Epithelial cell of esophagus (primary cell): ENCODE measurements at places on chromosomes 2 and 18.

GRCh38 chr2:44273596-44273995 lies 1.7 kb upstream of the SLC3A1 start:
- no peak for DNase-seq

GRCh38 chr2:222024932-222025880 lies 273.6 kb downstream of the PAX3 start:
- DNase-seq, result peak; percentile 60

GRCh38 chr2:221817052-221817451 lies 244.9 kb upstream of the EPHA4 start:
- DNase-seq, result peak; percentile 58

DNA sequence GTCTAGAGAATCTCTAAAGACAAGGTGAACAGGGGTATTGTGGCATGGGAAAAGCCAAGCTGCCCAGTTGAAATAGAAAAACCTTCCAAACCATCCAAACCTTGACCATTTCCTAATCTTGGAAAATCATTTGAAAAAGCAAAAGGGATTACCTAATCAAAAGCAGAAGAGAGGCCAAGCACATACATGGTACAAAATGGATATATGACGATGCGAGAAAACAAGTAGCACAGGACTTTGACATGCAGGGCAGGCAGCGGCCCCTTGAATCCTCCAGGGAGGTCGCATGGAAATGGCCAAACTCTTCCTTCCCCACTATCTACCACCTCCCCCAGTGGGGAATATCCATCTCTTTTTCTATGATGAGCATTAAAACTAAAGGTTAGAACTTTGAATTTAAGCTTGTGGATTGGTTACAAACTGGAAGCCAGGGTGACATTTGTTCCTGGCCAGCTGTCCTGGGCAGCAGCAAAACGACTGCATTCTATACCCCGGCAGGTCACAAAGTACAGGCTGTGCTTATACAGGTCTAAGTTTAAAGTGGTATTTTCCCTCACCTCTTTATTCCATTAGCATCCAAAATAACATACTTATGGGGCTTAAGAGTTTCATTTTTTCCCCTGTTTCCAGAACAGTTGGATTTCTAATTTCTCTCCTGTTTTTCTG lies 24.7 kb downstream of the MYOM1 start:
- no peak for DNase-seq

- peak; percentile 27 for DNase-seq
Observed at GRCh38 chr2:10339647-10340592, 37.2 kb downstream of the HPCAL1 start.

DNA sequence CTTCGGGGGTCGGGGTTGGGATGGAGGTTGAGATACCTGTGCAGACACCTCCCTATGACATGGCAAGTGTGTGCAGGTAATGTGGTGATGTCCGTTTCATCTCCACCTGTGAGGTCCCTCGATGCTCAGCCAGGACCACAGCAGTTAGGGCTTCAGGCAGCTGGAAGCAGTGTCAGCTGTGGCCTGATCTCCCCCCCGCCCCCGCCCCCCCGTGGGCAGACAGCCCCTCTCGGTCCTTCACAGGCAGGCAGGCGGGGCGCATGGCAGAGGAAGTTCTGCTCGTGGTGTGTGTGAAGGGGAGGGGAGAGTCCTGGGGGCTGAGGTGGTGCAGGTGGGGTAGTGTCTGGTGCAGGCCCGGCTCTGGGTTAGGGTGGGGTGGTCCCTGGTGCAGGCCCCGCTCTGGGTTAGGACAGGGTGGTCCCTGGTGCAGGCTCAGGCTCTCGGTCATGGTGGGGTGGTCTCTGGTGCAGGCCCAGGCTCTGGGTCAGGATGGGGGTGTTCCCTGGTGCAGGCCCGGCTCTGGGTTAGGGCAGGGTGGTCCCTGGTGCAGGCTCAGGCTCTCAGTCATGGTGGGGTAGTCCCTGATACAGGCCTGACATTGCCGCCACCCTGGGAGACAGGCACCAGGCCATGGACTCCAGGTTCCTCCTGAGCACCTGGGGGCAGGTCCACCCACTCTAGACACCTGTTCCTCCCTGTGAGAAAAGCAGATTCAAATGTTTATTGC lies 94.3 kb downstream of the NFATC1 start:
- DNase-seq, result no peak

- DNase-seq, result peak; percentile 39
Observed at GRCh38 chr2:12556762-12557161, 160.0 kb upstream of the TRIB2 start.

DNA sequence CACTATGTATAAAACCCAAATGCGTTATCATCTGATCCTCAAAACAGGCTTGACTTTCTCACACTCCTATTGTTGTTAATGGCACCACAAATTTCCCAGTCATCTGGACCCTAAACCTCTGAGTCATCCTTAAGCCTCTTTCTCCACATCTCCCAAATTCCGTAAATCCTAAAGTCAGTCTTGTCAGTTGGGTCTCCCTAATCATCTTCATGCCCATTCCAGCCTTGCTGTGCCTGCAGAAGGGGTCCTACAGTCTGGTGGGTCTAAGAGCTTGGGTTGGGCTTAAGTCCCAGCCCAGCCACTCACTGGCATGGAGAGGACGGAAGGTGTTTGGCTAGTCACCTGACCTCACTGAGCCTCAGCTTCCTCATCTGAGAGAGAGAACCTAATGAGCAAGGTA lies 265.1 kb upstream of the SIX3 start:
- DNase-seq, result no peak

DNA sequence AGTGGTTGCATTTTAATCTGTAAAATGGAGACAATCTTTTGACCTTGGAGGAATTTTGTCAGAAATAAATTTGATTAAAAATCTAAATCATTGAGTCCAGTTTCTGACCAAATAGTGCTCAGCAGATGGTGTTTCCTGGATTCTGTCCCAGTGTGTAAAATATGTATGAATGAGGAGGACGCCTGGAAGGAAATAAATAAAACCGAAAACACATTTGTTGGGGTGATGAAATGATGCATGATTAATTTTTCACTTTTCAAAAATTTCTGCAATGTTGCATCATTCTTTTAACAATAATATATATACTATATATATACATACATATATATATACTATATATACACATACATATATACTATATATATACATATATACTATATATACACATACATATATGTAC lies 261.1 kb upstream of the TRIB2 start:
- no peak for DNase-seq

GRCh38 chr2:106356291-106356690 lies 111.9 kb downstream of the RGPD3 start:
- no peak for DNase-seq

DNA sequence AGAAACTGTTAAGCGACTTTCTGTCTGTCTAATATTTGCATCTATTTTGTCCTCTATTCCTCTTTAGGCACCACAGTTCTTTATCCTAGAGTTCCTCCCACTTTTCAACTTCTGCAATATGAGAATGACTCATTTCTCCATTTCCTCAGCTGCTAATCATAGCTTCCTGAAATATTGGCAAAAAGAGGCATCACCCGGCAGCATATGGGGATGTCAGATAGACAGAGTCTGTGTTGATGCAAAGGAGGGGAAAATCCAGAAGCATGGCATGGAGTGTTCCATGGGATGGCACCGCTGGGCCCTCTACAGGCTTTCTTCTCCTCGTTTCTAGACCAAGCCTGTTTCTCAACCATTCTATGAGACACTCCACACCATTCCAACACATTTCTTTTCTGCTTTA lies 93.4 kb downstream of the DOCK10 start:
- DNase-seq, result peak; percentile 59

GRCh38 chr2:214706986-214707385 lies 102.5 kb downstream of the BARD1 start:
- no peak for DNase-seq

- no peak for DNase-seq
Observed at GRCh38 chr2:213286161-213286560, 1.9 kb downstream of the SPAG16 start.

DNA sequence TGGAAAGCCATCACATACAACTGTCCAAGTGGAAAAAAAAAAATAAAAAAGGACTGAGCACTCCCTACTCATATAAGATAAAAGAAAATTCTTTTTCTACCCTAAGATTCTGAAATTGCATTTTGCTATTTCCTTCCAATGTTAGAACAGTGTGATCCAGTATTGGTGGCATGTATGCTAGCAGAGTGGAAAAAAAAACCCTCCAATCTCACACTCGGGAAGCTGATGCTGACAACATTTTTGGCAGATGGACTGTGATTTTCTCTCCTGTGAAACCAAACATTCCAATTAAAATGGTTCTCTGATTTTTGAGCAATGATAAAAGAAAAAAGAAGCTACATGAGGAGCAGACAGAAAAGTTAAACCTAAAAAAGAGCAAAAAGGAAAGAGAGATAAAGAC lies 419.8 kb downstream of the DPP10 start:
- DNase-seq, result no peak

DNA sequence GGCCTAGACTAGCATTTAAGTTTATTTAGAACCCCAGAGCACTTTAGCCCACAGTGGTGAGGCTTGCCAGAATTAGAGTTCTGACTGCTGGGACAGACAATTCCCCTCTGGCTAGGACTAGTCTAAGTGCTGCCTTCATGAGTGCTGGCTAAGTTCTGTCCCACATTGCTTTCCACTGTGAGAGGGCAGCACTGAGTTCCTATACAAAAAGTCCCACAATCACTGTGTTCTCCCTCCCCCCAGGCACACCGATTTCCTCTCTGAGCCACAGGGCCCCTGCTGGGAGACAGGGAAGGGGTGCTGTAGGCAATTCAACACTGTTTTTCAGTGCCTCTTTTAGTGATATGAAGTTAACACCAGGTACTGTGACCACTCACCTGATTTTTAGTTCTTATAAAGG lies 310.9 kb downstream of the DLGAP1 start:
- DNase-seq, result no peak

GRCh38 chr2:154960802-154961583 lies 262.5 kb downstream of the KCNJ3 start:
- no peak for DNase-seq

- DNase-seq, result no peak
Observed at GRCh38 chr18:38459131-38459994, 893.8 kb upstream of the CELF4 start.

DNA sequence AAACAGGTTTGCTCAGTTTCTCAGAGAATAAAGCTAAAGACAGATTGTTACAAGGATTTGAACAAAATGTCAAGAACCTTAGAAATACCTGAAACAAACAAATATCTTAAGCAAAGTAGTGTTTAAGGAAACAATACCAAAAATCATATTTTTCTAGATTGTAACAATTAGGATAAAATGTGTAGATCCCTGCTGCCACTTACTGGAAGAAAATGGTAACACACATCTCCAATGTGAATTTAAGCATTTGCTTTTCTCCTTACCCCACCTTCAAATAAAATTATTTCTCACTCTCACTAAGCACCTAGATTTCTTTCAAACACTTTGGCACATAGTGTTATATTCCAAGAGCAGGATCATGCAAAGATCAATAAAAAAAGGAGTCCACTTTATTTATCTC lies 34.9 kb downstream of the SUCLG1 start:
- DNase-seq, result peak; percentile 25

- peak; percentile 88 for DNase-seq
Observed at GRCh38 chr2:230784795-230785194, 72.2 kb downstream of the CAB39 start.

- no peak for DNase-seq
Observed at GRCh38 chr2:188969651-188970050, 4.5 kb upstream of the COL3A1 start.

DNA sequence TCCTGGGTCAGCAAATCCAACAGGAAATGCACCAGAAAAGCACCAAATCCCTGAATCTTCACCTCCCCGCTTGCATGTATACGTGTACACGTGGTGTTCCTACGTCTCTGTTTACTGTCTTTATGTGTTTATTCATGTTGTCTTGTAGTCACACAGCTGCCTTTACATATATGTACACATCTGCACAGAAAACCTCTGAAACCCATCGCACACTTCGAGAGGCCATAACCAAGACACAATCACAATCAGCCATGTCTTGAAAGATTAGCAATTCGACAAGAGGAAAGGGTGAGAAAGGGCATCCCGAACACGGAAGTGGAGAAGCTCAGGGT lies 98.1 kb downstream of the PLB1 start:
- DNase-seq, result no peak

DNA sequence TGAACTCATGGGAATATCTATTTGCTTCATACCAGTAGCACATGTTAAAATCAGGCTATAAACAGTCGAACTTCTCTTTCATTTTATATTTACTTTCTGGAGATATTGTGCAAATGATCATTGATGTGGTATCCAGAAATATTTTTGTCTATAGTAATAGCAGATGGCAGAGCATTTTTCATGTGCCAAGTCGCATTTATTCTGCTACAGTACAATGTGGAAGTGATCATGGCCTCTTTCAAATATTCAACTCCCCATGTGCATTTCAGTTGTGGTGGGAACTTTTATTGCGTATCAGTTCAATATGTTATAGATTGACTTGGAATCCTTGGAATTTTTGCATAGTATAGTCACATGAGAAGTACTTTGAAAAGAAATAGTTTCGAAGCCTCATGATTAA lies 57.4 kb downstream of the RHBDD1 start:
- no peak for DNase-seq

GRCh38 chr2:143458258-143459190 lies 329.3 kb downstream of the ARHGAP15 start:
- no peak for DNase-seq

DNA sequence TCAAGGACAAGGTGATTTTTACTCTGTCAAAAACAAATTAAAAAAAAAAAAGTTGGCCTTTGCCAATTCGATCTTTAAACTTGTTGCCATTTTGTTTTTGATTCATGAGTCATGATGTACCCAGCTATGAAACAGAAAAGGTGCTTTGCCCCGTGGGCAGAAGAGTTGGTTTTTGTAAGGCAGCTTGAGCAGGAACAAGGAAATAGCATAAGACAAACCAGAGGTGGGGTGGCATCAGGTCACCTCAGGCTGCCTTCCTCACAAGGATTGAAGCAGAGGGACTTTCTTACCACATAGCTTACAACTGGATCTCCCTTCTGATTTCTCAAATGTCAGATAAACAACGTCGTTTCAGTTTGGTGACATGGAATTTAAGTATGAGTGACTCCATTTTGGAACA lies 123.8 kb downstream of the ARL4C start:
- peak; percentile 75 for DNase-seq

DNA sequence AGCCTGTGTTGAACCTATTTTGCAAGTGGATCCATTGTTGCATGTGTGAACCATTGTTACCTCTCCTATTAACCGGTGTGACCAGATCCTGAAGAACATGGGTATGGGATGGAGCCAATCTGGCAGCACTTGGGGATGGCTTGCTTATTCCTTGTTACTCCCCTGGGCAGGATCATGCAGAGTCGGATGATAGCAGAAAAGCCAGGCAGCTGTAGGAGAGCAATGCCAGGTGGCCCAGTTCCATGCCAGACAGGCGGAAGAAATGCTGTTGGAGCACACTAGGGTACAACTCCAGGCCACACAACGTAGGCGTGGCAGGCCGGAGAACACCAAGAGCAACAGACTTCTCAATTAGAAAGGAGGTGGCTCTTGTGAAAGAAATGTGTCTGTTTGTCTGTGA lies 16.3 kb upstream of the MYO1B start:
- peak; percentile 23 for DNase-seq

DNA sequence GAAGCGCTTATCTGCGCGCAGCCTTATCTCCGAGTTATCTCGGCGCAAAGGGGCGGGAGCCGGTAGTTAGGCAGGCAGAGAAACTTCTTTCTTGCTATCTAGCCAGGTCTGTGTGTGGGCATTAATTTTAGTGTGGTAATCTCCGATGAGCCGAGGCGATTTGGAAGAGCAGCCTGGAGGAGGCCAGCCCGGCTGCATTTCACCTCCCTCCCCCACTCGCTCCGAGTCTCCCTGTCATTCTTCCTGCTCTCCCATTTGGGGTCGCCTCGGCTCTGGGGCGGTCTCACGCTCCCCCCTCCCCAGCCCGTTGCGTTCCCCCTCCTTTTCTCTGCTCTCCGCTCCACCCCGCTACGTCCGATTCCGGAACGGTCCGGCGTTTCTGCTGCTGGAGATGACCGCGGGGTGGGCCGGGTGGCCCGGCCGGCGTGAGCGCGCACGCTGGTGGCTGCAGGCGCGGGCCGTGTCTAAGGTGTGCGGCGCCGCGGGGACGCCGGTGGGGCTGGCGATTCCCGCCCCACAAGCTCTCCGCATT lies 566 bp downstream of the GATA6 start:
- DNase-seq, result no peak
